ENCODE measurements at places on chromosomes 2 and 18.
A peak's percentile ranks its signal among the peaks of the same experiment; 100 is the strongest.

GRCh38 chr2:235445116-235445515 is 48.7 kb upstream of the AGAP1 start:
- DNase-seq = no peak

DNA sequence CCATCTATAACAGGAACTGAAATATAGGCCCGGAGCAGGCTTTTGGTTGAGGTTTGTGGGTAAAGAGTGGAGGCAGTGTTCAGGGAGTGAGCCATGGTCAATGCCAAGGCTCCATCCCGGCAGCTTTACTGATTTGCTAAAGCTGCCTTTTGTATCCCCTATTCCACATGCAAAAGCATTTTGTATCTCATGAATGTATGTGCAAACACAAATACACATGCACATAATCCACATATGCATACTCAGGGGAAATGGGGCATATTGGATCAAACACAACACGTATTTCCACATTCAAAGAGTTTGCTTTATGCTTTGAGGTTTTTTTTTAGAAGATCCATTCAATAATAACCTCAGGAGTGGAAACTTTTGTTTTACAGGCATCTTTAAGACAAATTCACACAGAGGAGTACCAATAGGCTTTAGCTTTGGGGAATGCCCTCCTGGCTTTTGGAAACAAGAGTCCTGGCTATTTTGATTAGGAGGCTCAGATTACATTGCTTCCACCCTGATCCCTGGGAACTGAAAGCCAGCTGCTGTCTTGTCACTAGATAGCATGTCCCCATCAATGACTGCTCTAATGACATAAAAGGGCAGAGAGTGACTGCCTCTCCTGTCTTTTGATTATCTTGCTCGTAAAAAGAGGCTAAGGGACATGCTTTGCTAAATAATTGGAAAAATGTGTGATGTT is 263.2 kb downstream of the EN1 start:
- DNase-seq = no peak

GRCh38 chr2:33121925-33122324 is 175.2 kb downstream of the LTBP1 start:
- DNase-seq = no peak

GRCh38 chr2:1745171-1746023 is 1.1 kb upstream of the PXDN start:
- no peak for DNase-seq

DNA sequence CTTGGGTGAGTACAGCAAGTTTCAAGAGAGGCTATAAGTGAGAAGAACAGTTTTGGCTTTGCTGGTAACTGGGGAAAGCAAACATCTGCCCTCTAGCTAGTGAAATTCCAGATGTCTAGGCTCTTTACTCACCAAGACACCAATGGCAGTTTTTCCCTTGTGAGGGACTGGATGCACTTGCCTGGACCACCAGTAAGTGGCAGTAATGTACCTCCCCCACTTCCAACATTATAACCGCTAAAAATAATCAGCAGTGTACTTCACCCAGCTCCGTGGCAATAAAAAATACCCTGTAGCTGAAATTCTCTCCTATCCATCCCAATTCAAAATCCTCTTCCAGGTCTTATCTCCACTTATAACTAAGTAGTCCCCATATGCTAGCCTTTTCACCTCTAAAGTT is 383.9 kb downstream of the ARHGAP15 start:
- peak; percentile 72 for DNase-seq

GRCh38 chr2:199704358-199705238 is 146.4 kb downstream of the FTCDNL1 start:
- peak; percentile 40 for DNase-seq

DNA sequence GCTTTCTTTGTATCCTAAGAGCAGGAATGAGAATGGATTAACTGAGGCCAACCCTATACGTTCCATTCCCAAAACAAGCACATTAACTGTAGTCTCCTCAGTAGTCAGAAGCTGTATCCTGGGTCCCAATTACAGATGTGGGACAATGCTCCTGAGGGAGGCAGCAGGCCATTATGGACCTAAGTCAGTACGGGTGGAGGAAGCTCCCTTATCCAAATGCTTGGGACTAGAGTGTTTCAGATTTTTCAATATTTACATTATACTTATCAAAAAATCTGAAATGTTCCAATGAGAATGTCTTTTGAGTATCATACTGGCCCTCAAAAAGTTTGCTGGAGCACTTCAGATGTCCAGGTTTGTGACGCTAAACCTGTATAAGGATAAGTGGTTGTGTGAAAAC is 90.1 kb downstream of the PRELID3A start:
- no peak for DNase-seq

GRCh38 chr2:188345426-188345825 is 53.8 kb downstream of the GULP1 start:
- DNase-seq = peak; percentile 55

DNA sequence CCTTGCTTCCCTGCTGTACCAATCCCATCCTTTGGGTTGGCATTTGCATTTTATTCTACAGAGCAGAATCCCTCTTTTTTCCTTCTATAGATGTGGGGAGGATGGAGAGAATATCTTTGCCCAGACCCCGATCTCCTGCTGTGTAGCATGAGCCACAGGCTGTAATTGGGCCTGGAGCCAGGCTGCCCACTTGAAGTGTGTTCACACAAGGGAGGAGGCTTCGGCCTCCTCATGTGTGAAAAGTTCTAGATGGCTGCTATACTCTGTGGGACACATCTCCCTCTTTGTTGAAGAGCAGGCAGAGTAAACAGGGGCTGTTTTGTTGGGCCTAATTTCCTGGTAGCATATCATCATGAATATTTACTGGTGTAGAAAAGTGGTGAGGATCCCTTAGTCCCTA is 126.3 kb downstream of the XRCC5 start:
- no peak for DNase-seq

DNA sequence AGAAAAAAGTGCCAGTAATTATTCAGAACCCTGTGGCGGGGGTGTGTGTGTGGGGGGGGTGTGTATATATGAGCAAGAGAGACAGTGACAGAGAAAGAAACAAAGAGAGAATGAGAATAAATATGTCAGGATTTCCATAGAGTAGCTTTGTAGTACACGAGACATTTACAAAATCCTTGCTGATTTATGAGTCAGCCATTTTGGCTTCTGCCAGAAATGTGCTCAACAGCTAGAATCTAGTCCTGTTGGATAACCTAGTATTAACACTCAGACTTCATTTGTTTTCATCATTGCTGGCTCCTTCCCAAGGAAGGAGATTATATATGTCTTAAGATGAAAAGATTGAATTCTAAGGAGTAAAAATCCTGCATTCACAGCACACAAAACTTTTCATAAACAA is 140.5 kb upstream of the HNRNPA3 start:
- no peak for DNase-seq

DNA sequence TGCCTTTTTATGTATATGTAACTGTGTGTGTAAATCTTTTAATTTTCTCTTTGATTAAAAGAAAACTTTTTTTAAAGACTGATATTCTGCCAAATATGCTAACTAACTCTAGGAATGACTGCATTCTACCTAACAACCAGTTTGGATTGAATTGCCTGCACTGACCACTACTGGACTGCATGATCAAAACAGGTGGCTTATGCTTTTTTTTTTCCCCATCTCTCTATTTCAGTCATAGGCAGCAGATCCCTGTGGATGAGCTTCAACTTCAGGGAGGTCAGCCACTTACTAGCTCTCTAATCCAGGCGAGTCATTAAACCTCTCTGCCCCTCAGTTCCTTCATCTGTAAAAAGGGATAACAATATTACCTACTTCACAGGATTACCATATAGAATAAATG is 138.6 kb upstream of the SERTAD2 start:
- no peak for DNase-seq

- DNase-seq = peak; percentile 32
Observed at GRCh38 chr2:202096736-202097135, 23.7 kb downstream of the KIAA2012 start.

DNA sequence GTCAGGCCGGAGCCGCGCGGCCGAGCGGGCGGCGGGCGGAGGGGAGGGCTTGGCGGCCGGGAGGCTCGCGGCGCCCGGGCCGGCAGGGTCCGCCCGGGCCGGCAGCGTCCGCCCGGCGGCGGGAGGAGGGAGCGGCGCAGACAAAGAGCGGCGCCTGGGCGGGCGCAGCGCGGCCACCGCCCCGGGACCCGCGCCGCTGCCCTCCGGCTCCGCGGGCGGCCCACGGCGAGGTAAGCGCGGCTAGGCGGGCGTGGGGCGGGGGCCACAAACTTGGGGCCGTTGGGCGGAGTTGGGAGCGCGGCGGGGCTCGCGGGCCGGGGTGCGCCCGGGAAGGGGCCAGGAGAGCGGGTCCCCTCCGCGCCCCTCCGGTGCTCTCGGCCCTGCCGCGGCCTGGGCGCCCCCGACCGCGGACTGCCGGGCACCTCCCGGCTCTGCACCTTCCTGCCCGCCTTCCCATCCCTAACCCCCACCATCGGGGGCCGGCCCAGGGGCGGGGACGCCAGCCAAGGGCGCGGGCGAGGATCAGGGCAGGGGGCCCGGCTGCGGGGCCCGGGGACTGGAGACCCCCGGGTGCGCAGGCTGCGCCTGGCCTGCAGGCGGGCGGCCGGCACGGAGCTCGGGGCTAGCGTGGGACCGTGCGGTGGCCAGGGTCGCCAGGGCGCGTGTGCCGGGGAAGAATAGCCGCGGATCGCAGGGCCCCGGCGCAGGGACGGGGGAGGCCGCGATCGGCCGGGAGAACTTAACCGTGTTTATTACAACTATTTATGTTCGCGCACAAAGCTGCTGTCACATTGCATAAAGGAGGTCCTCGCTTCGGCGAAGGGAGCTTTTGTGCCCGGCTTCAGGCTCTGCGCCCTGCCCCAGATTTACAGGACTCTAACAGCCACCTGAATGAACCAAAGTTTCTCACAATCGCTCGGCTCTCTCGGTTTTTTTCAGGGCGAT is at the start of gene NCK2:
Gene NCK2, plus strand, starts transcription at position 4 of the 945 bp plus-strand sequence. CDS start 110,152 bp downstream, outside the sequence.
- peak; percentile 39 for DNase-seq

GRCh38 chr2:112137516-112138158 is 548 bp upstream of the FBLN7 start:
- peak; percentile 62 for DNase-seq

GRCh38 chr18:63159590-63159989 is 160.0 kb downstream of the BCL2 start:
- no peak for DNase-seq

- DNase-seq = peak; percentile 42
Observed at GRCh38 chr2:227862227-227862740, 9.1 kb upstream of the DAW1 start.

DNA sequence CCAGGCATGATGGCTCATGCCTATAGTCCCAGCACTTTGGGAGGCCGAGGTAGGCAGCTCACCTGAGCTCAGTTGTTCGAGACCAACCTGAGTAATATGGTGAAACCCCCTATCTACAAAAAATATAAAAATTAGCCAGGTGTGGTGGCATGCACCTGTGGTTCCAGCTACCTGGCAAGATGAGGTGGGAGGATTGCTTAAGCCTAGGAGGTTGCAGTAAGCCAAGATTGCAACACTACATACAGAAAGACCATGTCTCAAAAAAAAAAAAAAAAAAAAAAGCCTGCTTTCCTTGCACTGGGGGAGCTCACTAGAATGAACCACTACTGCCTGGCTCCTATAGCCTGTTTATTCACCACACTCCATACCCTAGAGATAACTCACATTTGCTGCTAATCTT is 7.4 kb upstream of the MAT2A start:
- DNase-seq = no peak

GRCh38 chr18:56309104-56309503 is 329.3 kb downstream of the TXNL1 start:
- peak; percentile 53 for DNase-seq

GRCh38 chr2:198314559-198315153 is 510.3 kb downstream of the PLCL1 start:
- DNase-seq = peak; percentile 70

DNA sequence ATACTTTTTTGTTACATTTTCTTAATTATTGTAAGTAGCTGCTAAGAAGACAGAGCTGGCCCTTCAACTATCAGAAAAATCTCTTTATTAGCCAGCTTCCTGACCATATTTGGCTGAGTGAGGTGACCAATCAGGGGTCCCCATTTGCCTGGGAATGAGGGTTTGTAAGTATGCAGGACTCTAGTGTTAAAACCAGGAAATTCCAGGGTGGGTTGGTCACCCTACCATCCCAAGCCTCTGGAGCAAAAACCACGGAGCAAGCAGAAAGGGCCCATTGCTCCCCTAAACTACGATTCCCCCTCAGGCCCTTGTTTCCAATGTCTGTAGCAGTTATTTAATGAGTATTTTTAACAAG is 165.6 kb upstream of the NCKAP5 start:
- peak; percentile 99 for DNase-seq

GRCh38 chr2:137115081-137115794 is 349.9 kb downstream of the THSD7B start:
- DNase-seq = peak; percentile 40

- DNase-seq = no peak
Observed at GRCh38 chr2:120236316-120236715, 13.1 kb upstream of the TMEM185B start.

DNA sequence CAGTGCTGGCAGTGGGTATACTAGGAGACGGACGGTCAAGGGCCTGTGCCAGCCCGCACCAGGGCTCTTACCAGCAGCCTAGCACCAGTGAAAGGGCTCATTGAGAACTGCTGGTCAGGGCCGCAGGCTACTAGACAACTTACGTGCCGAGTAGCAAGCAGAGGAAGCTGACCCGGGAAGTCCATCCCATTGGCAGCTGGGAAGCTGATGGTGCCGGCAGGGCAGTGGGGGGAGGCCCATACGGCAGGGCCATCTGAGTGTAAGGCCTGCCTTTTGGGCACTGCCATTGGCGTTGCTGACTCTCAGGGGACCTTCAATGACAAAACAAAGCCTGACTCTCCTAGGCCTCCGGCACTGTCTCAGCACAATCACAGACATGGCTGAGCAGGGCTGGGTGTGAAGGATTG is 20.6 kb downstream of the EFR3B start:
- no peak for DNase-seq

GRCh38 chr2:199760574-199760973 is 90.4 kb downstream of the FTCDNL1 start:
- no peak for DNase-seq

GRCh38 chr18:11529081-11529480 is 80.3 kb upstream of the SLC35G4 start:
- peak; percentile 1 for DNase-seq

GRCh38 chr18:22711192-22711685 is 221.9 kb upstream of the RBBP8 start:
- DNase-seq = peak; percentile 41

DNA sequence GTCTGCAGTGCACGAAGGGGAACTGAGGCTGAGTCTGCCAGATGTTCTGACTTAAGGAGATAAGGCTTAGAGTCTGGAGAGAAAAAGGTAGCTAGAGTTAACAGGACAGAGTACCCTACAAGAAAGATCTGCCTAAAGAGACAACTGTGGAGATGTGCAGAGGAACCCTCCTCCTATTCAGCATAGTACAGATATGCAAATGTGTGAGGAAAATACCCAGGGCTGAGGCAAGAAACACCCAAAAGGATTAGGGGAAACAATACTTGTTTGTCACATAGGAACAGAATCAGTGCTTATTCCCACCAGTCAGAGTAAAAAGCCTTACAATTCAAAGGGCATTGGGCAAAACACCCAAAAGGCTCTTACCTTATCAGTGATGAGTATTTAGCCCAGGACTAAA is 67.8 kb downstream of the SS18 start:
- no peak for DNase-seq
